ENCODE measurements at places on chromosomes 5 and 9. TPM values are rescaled to one million over a fixed set of nuclear protein-coding genes. Genes with fewer than 3 reads are reported as not detected.

The DENND1A gene
- polyA plus RNA-seq, result 5.8 TPM

The PCDHGA9 gene
- 0.25 TPM for polyA plus RNA-seq

The MED7 gene
- 18.0 TPM for polyA plus RNA-seq

- no peak overlapping the region for H3K27ac ChIP-seq
- no peaks in the 10 kb centered on the region for H3K27me3 ChIP-seq
- H3K4me1 ChIP-seq, result no peaks in the 10 kb centered on the region
- H3K4me3 ChIP-seq, result no peak overlapping the region
- no peaks in the 10 kb centered on the region for H3K36me3 ChIP-seq
- DNase-seq, result no peak
These were observed 80.8 kb upstream of the OSMR start for GRCh38 chr5:38764937-38765391.

DNA sequence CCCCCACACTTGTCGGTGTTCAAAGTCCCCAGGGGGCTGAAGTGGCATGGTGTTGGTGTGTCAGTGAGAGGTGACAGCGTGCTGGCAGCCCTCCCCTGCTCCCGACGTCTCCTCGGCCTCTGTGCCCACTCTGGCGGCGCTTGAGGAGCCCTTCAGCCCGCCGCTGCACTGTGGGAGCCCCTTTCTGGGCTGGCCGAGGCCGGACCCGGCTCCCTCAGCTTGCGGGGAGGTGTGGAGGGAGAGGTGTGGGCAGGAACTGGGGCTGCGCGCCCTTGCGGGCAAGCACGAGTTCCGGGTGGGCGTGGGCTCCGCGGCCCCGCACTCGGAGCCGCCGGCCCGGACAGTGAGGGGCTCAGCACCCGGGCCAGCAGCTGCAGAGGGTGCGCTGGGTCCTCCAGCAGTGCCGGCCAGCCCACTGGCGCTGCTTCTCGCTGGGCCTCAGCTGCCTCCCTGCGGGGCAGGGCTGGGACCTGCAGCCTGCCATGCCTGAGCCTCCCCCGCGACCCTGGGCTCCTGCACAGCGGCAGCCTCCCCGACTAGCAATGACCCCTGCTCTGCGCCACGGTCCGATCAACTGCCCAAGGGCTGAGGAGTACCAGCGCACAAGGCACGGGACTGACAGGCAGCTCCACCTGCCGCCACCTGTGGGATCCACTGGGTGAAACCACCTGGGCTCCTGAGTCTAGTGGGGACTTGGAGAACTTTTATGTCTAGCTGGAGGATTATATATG lies 224.1 kb upstream of the RIOK2 start:
- no peak overlapping the region for H3K4me3 ChIP-seq
- no peaks in the 10 kb centered on the region for H3K27me3 ChIP-seq
- H3K4me1 ChIP-seq, result no peaks in the 10 kb centered on the region
- H3K27ac ChIP-seq, result no peak overlapping the region
- DNase-seq, result no peak
- peaks cover 22% of the 10 kb centered on the region for H3K36me3 ChIP-seq
